IPS DF 6.9 (cell line): ENCODE measurements at places on chromosomes 1 and 21.
A peak's percentile ranks its signal among the peaks of the same experiment; 100 is the strongest.

DNA sequence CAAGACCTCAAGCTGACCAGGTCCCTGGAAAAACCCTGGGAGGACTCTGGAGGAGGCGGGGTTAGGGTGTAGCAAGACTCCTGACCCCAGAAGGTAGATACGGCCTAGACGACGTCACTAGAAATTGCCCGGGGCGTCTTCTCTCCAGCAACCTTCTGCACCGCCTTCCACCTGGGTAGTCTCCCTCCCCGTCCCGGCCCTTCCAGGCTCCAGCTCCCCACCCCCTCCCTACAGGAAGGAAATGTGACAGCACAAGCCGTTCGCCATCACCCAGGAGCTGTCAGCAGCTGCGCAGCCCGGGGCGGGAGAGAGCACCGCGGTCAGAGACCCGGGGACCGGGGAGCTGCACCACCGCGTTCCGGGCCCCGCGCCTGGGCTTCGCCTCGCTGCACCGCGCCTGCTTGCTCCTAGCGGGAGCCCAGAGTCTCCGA lies 20.0 kb downstream of the SERTAD4 start:
- DNase-seq: no peak

DNA sequence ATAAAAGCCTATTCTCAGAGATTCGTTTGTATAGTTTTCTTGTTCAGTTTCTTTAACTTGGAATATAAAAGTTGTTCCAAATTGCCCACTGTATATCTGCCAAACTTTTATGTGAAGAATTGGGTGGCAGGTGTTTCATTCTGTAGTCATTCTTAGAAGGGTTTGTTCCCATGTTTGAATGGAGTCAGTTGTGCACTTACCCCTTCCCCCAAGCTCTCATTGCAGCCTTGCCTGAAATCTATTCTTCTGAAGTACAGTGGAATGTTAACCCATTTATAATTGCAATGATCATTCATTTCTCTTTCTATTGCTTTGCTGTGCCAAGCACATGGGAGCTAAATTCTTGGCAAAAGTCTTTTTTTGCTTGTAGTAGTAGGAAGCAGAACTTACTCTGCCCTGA lies 375.3 kb upstream of the C1orf87 start:
- no peak for DNase-seq

- no peak for DNase-seq
Observed at GRCh38 chr1:12769031-12769430, 4.5 kb upstream of the PRAMEF12 start.

DNA sequence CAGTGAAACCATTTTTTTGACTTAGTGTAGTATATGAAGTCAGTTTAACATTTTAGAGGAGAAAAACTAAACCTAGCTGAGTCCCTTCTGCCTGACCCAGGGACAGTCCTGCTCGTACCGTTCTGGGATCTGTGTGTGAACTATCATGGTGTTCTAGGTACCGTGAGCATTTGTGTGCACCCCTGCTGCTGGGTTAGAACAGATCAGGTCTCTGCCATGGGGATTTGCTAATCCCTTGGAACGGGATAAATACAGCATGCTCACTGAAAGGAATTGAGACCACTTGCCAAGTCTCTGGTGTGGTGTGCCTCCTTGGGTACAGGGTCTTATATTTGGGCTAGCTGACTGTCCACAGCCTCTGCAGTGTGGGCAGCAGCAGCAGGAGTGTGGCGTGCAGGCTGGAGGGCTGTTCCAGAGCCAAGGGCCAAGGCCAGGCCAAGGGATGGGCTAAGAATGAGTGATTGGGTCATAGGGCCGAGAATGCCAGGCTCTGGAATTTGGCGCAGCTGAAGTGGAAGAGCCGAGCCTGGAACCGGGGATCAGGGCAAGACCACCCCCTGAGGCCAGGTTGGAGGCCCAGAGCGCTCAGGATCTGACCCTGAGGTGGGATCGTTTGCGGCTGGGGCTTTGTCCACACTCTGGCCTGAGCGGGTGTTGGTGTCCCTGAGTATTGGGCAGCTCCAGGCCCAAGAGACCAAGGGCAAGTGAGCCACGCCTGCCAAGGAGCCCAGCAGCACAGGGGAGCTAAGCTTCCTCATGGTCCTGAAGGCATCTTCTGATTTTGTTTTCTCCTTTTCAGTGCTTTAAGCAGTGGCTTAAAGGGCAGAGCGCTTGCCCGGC lies 66.3 kb downstream of the VPS26C start:
- no peak for DNase-seq

GRCh38 chr1:19416921-19417470 lies 68.3 kb downstream of the CAPZB start:
- DNase-seq: no peak

DNA sequence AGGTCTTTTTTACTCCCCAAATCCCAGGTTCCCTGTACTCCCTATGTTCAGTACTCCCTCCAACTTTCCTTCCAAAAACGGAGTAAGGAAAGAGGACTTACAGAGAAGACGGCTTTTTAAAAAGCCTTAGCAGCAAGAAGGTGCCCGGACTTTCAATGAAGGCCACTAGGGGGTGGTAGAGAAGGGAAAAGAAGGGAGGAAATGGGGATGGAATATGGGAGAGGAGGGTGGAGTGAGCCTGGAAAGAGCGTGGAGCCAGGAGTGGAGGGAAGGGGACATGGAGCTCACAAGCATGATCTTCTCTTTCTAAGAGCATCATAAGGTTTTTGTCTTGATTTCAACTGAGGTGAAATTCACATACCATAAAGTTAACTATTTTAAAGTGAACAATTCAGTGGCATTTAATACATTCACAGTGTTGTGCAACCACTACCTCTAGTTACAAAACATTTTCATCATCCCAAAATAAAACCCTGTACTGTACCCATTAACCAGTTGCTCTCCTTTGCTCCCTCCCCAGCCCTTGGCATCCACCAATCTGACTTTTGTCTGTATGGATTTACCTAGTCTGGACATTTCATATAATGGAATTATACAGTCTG lies 129.9 kb downstream of the ZNF281 start:
- peak; percentile 64 for DNase-seq

GRCh38 chr1:225228871-225229303 lies 199.0 kb downstream of the LBR start:
- no peak for DNase-seq

GRCh38 chr1:22652881-22653316 lies at the start of gene C1QB:
TSS of gene C1QB (plus strand) at chr1:22653236. CDS start at chr1:22659463, 6,227 bp downstream.
- no peak for DNase-seq

- no peak for DNase-seq
Observed at GRCh38 chr1:31961536-31961935, 23.4 kb upstream of the PTP4A2 start.

GRCh38 chr1:162904579-162904978 lies 43.6 kb upstream of the CCDC190 start:
- no peak for DNase-seq

GRCh38 chr1:190478149-190479049 lies 735 bp upstream of the BRINP3 start:
- no peak for DNase-seq

GRCh38 chr1:227540170-227541098 lies 22.9 kb upstream of the ZNF678 start:
- no peak for DNase-seq

DNA sequence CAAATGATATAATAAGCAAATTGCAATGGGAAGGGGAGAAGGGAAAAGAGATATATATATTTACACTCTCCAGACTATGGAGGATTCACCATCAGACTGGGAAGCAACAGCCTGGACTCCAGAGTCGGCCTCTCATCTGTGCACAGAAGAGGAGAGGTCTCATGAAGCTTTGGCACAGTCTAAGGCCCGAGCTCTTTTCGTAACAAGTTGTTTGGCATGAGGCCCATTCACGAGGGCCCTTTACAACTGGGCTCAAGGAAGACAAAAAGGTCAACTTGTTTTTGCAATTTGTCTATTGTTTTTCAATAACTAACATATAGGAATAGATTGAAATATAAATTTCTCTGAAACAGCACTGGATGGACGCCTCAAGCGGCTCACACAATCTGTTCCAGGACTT lies 66.7 kb upstream of the AJAP1 start:
- DNase-seq: no peak

DNA sequence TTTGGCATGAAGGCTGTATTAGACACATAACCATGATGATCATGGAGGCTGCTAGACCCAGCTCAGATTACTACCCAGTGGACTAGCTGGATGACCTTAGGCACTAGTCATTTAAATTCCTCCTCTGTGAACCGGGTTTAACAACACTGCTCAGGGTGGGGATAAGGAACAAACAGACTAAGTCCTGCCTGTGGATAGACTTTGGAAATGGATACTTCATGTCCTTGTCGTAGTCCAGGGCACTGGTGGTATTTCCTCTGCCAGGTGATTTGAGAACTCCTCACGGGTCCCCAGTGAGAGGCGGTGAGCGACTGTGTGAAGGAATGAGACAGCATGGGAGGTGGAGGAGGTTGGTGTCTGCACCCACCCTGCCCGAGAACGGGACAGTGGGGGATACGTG lies 72.9 kb upstream of the SELENON start:
- DNase-seq: no peak

GRCh38 chr21:36511484-36512220 lies 31.7 kb upstream of the CLDN14 start:
- DNase-seq: no peak

DNA sequence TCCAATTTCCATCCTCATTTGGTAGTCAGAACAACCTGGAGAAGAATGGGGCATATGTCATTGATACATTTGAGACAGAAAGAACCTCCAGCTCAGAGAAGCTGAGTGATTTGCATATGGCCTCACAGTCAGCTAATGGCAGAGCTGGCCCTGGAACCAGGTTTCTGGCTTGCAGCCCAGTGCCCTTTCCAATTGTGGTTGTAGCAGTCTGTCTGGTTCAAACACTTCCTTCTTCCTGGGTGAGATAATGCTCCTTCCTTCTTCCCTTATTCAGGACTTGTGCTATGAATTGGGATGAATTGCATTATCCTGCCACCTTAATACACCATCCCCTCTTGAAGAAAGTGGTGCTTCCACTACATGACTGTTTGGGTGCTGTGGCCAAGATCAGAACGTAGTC lies 24.2 kb downstream of the SLC5A9 start:
- no peak for DNase-seq

GRCh38 chr1:54337928-54338327 lies 68.3 kb downstream of the SSBP3 start:
- DNase-seq: no peak

- no peak for DNase-seq
Observed at GRCh38 chr1:207647671-207648333, 2.9 kb downstream of the CR1L start.
